ENCODE measurements at places on chromosomes 12 and 14. TPM values are rescaled to one million over a fixed set of nuclear protein-coding genes. Genes with fewer than 3 reads are reported as not detected.

- no peak for DNase-seq
These were observed 8.2 kb upstream of the CHURC1 start for GRCh38 chr14:64906022-64906421.

GRCh38 chr12:104738776-104739642 lies 219.1 kb downstream of the SLC41A2 start:
- no peak for DNase-seq

GRCh38 chr12:4112290-4112689 lies 161.3 kb upstream of the CCND2 start:
- no peak for DNase-seq

GLIPR1L1 gene
- total RNA-seq: not detected

DNA sequence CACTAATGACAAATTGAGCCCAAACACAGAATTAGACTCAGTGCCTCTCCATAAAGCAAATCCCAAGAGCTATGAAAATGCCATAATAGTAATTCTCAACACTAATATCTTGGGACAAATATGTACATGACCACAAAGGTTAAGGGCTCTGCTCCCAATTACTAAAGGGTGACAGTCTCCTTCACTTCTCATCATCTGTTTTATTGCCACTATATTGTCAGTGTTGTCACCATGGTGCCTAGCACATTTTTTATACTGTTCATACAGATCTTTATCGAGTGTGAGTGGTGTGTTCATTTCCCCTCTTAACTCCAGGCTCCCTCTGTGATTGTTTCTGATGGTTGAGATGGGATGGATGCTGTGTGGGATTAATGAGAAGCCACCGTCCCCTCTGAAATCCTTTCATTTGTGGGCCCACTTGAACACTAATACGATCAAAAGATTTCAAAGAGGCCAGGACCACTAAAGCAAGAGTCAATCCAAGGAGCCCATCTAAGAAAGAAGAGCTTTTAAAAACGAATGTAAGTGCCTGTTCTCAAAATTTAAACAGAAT lies 277.7 kb downstream of the GXYLT1 start:
- DNase-seq: no peak

DNA sequence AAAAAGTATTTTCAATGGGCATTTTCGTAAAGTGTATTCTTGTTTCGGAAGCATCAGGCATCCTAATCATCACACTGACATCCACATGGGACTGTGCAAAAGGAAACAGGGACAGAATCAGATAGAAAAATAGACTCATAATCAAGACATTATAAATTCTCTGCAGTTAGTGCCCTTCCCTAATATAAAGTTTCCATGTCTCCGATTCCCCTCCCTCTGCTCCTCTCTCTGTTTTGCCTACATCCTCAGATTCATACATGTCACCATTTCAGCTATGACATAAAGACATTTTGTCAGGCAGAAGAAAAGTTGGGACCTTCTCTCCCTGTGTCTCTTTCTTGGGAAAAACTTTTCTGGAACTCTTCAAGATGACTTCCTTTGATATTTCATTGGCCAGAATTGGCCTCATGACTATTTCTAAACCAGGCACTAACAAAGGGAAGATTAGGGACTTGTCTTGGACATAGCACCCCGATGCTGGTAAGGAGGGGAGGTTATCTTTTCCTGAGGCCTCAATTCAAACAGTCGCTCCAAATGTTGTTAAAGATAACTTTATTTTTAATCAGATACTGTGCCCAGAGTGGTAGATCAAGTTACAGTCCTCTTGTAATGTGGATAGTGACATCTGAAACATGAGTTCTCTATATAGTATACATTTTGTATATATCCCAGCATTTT lies 212.1 kb upstream of the BTG1 start:
- no peak for DNase-seq

COX6A1 gene
- 944 TPM for total RNA-seq

FOXN4 gene
- 0.12 TPM for total RNA-seq

MYBPC1 gene
- not detected for total RNA-seq

GRCh38 chr14:104317975-104318557 lies 179.7 kb downstream of the KIF26A start:
- DNase-seq: no peak

DNA sequence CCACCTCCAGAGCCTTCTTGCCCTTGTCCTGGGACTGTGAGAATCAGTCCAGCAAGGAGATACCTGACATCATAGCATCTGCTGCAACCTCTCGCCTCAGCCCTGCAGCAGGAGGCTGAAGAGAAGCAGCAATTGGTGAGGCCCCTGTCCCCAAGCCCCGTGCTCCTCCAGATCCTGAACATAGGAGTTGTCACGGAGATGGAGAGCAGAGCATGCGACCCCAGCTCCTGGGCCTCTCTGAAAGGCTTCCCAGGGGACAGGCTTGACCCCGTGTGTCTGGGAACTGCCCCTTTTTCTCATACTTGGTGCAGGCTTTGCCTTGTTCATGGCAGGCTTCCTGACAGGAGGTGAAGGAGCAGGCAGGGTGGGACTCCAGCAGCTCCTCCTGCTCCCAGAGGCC lies 127.7 kb upstream of the PZP start:
- no peak for DNase-seq

GRCh38 chr12:122847921-122848421 lies 12.7 kb downstream of the HIP1R start:
- DNase-seq: no peak

- no peak for DNase-seq
These were observed 76.4 kb downstream of the FOXN4 start for GRCh38 chr12:109232731-109233130.

DNA sequence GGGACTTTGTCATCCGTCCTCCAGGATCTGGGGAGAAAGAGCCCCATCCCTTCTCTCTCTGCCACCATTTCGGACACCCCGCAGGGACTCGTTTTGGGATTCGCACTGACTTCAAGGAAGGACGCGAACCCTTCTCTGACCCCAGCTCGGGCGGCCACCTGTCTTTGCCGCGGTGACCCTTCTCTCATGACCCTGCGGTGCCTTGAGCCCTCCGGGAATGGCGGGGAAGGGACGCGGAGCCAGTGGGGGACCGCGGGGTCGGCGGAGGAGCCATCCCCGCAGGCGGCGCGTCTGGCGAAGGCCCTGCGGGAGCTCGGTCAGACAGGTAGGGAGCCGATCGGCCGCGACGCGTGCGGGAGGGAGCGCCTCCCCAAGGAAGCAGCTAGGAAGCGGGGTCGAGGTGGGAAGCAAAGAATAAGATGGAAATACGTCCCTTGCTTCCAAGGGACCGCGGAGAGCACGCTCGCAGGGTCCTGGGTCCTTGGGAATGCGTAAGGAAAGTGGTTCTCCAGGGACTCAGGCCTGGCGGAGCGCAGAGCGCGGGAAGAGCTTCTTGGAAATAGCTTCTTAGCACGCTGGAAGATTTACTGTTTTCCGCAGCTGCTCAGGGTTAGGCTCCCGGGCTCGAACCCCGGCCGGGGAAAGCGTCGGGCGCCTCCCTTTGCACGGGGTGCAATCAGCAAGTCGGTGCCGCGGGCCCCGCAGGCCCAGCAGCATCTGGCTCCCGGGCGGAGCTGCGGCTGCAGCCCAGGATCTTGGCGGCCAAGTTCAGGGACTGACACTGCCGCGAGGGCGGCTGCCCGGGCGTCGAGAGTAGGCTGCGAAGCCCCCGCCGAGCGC lies 457 bp downstream of the SOCS2 start:
- DNase-seq: peak; percentile 62

- DNase-seq: peak; percentile 18
These were observed 1.7 kb upstream of the C12orf56 start for GRCh38 chr12:64392221-64392620.

DNA sequence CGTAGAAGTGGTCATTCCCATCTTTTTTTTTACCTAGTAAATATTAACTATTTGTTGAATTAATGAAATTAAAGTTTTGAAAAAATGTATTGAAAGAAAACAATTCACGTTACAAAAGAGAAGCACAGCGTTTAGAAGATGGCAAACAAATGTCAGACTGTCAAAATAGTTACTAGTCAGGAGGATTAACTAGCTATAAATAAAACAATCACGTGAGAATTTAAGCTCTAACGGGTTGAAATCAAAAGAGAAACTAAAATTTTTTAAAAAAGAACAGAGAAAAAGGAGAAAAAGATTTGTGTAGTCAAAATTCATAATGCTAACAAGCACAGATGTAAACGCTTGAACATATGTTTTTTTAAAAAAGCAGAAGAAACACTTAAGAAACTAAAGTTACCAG lies 26.4 kb downstream of the DDHD1 start:
- no peak for DNase-seq

VRTN gene
- total RNA-seq: not detected

TPH2 gene
- total RNA-seq: not detected

DNA sequence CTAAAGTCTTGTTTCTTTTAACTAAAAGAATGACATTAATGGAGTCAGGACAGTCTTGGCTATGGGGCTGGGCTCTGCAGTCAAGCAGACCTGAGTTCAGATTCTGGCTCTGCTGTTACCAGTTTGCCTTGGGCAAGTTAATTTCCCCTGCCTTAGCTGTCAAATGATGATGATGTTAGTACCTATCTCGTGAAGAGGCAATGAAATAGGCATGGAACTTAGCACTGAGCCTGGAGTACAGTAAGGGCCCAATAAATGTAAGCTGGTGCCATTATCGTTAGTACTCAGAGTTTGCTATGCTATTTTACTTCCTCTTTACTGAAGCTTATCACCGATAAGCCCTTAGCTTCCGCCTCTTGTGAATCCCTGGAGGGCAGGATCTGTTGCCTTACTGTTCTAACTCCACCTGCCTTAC lies 8.5 kb downstream of the FBXW8 start:
- no peak for DNase-seq

GRCh38 chr12:27844366-27845090 lies 64.5 kb upstream of the MANSC4 start:
- DNase-seq: peak; percentile 84

DNA sequence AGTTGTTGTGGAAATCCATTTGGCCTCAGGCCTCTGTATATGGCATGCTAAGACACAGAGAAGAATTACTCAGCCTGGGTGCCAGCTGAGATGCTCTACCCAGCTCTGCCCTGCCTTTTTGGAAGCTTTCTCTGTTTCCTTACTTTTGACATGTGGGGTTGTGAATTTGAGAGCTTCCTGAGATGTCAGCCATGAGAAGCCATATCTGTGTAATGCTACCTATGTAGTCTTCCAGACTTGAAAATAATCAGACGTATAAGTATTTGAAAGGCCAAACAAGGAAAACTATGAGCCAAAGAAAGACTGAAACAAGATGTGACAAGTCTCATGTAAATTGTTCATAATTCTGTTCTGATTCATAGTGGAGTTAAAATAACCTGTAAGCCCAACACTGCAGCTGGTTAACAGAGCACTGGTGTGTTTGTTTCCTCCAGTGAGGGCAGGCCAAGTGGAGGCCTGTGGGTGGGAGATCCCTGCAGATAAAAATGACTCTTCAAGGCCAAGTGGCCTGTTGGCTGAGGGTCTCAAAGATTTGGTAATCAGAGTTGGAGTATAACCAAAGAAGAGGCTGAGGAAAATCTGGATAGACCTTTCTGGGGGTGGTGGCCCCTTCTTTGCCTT lies 94.0 kb downstream of the TMX1 start:
- no peak for DNase-seq

CNPY2 gene
- total RNA-seq: 136 TPM

TSHR gene
- total RNA-seq: not detected

- DNase-seq: no peak
These were observed 15.9 kb upstream of the OTX2 start for GRCh38 chr14:56826214-56826613.

DNA sequence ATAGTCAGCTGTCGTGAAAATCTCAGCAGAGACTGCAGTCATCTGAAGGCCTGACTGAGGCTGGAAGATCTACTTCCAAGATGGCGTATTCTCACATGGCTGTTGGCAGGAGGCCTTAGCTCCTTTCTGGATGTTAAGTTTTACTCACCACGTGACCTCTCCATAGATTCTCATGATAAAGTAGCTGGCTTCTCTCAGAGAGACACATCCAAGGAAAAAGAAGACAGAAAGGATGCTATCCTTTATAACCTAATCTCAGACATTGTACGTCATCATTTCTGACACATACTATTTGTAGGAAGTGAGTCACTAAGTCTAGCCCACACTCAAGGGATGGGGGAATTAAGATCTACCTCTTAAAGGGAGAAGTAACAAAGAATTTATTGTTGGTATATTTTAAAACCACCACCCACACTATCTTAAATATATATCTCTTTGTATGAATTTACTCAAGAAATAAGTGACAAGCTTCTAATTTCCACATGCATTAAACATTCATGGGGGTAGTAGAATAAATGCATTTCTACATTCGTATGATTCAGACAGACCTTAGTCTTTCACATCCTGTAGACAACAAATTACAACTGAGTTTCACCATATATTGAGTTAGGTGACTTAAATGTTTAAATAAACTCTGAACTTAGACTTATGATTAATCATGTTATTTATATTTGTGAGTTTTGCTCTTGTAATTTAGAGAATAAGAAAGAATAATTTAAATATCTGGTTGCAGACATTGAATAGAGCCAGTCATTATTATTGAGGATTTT lies 411.0 kb downstream of the LRIG3 start:
- peak; percentile 29 for DNase-seq

- no peak for DNase-seq
These were observed 17.2 kb downstream of the IFT81 start for GRCh38 chr12:110141389-110141788.

DNA sequence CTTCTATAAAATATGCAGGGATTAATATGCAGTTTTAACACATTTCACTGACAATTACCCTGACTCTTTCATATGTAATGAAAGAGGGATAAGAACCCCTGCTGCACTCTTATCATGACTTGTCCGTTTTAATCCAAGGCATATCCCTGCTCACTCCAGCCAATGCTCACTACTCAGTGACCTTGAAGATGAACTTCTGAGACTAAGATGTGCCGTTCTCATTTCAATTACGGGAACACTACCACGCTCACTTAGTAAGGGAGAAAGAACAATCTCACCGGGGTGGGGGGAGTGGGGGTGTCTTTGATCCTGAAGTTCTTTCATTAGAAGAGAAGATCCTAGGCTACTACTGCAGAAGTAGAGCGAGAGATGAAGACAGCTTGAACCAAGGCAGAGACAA lies 50.5 kb downstream of the PKP2 start:
- no peak for DNase-seq

HPD gene
- total RNA-seq: not detected

CCDC88C gene
- total RNA-seq: 7.2 TPM

DNA sequence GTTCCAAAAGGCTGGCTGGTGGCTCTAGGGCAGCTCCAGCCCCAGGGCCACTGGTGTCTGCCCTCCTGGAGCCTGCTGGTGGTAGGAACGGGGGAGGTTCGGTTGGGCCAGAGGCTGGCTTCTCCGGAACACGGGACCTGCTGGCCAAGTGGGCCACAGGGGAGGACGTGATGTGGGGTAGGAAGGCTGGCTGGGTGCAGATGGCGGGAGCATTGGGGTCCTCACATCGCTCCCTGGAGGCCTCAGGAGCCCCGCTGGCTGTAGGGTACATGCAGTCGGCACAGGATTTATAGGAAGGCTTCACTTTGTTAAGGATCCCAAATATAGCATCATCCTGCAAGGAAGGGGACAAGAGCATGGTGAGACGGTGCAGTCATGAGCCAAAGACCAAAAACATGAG lies 57.6 kb upstream of the CORO1C start:
- DNase-seq: no peak

HRK gene
- 0.29 TPM for total RNA-seq

EPYC gene
- not detected for total RNA-seq

GRCh38 chr12:52694151-52694550 lies 9.2 kb downstream of the KRT77 start:
- DNase-seq: no peak

SLC38A4 gene
- 0.36 TPM for total RNA-seq

- no peak for DNase-seq
These were observed 330.5 kb downstream of the AACS start for GRCh38 chr12:125395583-125396215.
